ENCODE measurements at places on chromosomes 2 and 18.

DNA sequence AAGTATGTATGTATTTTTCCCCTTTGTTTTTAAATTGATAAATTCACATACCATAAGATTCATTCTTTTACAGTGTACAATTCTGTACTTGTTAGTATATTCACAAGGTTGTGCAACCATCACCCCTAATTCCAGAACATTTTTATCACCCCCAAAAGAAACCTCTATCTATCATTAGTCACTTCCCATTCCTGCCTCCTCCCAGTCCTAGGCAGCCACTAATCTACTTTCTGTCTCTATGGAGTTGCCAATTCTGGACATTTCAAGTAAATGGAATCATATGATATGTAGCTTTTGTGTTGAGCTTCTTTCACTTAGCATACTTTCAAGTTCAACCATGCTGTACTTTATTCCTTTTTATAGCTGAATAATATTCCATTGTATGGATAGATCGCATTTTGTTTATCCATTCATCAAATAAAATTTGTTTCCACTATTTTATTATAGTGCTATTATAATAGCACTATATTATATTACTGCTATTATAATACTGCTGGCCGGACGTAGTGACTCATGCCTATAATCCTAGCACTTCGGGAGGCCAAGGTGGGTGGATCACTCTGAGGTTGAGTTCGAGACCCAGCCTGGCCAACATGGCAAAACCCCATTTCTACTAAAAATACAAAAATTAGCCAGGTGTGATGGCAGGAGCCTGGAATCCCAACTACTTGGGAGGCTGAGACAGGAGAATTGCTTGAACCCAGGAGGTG lies 10.9 kb downstream of the STARD7 start:
- DNase-seq = no peak

- DNase-seq = no peak
These were observed 12.4 kb upstream of the DNMT3A start for GRCh38 chr2:25354116-25354515.

DNA sequence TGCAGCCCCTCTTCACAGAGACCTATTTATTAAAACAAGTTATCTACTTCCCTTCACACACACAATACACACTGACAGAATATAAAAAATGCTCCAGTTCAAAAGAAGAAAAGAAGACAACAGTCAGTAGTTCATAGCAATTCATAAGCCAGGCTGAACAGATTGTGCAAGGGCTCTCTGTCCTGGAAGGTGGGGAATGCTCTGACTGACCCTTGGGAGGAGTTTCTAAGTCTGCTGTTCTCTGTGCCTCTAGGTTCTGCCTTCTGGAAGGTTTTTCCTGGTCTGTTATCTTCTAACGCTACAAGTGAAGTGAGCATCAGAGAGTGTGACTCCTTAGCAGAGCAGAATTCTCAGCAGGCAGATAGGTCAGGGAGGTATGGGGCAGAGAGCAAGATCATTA lies 35.7 kb downstream of the SP3 start:
- no peak for DNase-seq

- DNase-seq = no peak
These were observed 106.5 kb upstream of the MAP3K20 start for GRCh38 chr2:172969166-172969565.
